ENCODE measurements at places on chromosomes 11 and 22.

DNA sequence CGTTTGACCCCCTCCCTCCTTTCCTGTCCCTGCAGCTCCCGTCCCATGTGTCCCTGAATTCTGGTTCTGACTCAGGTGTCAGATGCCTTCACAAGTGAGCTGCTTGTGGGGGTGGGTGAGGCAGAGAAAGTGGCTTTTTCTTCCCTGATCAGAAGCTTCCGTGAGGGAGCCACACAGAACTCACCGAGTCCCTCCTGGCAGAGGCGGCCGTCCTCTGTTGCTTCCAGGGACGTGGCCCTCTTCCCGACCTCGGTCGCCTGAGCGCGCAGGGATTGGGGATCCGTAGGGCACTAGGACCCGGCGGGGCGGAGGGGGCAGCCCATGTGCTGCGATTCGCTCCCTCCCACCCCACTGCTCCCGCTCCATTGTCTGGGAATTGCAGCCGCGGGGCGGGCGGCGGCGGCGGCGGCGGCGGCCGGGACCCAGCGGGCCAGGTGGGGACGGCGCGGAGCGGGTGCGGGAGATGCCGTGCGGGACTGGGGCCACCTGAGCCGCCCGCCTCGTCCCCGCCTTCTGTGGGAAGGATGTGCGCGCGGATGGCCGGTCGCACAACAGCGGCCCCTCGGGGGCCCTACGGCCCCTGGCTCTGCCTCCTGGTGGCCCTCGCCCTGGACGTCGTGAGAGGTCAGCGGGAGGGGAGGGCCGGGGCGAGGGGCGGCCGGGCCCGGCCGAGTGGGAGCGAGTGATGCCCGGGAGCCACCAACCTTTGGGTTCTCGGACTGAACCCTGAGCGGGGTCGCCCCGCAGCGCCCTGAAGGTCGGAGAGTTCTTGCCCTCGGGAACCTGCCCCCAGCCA lies at the start of gene TMEM132A:
Gene TMEM132A (plus strand): TSS at position 351 of the 796 bp plus-strand sequence. CDS start 174 bp downstream, at position 525.
- DNase-seq, result no peak

GRCh38 chr22:29901354-29901753 lies 18.4 kb downstream of the MTMR3 start:
- no peak for DNase-seq

DNA sequence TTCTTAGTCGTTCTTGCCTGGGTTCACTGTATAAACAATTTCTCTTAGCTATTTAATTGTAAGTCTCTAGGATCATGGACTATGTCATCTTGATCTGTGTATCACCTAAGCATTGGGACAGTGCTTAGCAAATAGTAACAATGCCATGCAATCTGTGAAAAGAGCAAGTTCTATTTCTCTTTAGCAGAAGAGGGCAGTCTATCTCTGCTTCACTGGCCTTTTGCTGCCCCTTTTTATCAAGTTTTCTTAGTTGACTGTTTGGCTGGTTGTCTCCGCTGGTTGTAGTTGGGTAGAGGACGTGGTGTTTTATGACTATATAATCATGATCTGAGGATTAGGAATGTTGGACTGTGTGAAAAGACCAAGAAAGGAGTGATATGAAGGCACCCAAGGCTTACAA lies 315.0 kb downstream of the JRKL start:
- DNase-seq, result no peak

- no peak for DNase-seq
These were observed at the start of gene PITPNM1 for GRCh38 chr11:67504950-67505581. Gene PITPNM1 (minus strand): TSS chr11:67505363. CDS start chr11:67504180, 1,183 bp downstream.

DNA sequence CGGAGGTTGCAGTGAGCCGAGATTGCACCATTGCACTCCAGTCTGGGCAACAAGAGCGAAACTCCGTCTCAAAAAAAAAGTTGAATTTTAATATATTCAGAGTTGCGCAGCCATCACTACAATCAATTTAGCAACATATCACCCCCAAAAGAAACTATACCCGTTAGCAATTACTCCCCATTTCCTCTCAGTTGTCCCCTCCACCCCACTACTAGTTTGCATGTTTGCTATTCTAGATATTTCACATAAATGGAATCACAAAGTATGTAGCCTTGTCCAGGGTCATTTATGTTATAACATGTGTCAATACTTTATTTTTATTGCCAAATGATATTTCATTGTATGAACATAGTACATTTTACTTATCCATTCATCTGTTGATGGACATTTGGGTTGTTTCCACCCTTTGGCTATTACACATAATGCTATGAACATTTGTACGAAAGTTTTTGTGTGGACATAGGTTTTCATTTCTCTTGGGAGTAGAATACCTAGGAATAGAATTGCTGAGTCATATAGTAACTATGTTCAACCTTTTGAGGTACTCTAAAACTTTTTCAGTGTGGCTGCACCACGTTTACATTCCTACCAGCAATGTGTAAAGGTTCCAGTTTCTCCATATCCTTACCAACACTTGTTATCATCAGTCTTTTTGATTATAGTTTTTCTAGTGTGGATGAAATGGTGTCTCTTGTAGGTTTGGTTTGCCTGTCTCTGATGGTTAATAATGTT lies 2.2 kb downstream of the ZNF143 start:
- DNase-seq, result no peak

DNA sequence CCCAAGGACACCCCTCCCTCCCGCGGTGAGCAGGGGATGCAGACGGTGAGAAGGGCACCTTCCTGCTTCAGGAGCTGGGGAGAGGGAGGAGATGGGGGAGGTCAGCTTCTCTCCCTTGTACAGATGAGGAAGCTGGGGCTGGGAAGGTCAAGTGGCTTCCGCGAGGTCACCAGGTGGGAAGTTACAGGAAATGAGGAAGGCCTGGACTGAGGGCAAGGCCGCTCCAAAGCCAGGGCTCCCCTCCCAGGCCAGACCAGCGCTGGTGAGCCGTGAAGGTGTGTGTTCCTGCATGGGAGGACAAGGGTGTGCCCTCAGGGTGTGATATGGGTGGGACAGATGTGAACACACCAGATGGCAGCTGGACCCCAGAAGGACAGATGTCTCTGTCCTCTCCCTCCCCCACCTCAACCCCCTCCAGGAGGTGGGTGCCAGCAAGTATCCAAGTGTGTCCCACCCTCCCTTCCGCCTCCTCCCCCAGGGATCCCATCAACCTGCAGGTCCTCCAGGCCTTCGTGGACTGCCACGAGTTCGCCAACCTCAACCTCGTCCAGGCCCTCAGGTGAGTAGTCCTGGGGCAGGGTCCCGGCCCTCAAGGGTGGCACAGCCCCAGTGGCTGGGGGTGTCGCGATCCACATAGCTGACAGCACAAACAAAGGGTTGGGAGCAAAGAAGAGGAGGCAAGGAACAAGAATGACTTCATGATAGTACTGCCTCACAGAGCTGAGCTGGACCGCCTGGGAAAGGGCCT lies 16.6 kb downstream of the CYTH4 start:
- no peak for DNase-seq

GRCh38 chr11:119720311-119720913 lies 8.6 kb downstream of the NECTIN1 start:
- DNase-seq, result no peak

DNA sequence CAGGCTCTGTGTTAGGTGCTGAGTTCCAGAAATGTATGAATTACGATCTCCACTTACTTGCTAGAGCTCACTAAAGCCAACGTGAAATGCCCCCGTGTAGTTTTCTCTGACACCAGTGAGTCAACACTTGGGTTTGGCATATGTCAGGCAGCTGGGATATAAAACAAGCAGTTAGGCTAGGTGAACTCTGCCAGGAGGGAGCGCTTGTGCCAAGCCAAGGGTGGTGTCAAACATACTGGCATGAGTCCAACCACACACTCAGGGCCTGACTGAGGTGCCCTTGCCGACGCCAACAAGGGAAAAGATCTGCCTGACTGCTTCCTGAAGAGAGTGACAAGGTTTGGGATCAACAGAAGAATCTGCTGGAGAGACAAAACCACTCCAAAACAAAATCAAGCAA lies 167.8 kb upstream of the NARS2 start:
- DNase-seq, result no peak

GRCh38 chr11:8221046-8221723 lies 42.5 kb downstream of the LMO1 start:
- DNase-seq, result no peak

GRCh38 chr22:28328756-28329155 lies 350.9 kb downstream of the TTC28 start:
- DNase-seq, result no peak

DNA sequence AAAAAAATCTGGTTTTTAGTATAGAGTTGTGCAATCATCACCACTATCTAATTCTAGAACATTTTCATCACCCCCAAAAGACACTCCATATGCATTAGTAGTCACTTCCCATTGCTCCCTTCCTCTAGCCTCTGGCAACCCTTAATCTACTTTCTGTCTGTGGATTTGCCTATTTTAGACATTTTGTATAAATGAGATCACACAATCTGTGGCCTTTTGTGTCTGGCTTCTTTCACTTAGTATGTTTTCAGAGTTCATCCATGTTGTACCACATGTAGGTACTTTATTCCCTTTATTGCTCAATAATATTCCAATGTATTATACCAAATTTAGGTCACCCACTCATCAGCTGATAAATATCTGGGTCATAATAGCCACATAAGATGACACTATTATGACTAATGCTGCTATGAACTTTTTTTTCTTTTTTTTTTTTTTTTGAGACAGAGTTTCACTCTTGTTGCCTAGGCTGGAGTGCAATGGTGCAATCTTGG lies 67.5 kb upstream of the SCUBE2 start:
- no peak for DNase-seq

DNA sequence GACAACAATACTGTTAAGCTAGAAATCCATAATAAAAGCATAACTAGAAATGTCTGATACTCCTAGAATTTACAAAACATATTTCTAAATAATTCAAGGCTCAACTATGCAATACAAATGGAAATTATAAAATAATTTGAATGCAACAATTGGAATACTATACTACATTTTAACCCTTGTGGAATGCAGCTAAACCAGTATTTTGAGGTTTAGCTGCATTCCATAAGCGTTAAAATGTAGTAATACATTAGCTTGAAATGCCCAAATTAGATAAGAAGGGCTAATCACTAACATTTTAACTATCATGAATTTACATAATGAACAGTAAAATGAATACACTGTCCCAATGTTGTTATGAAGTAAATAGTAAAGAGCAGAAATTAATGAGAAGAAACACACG lies 617.2 kb upstream of the CHORDC1 start:
- DNase-seq, result no peak

DNA sequence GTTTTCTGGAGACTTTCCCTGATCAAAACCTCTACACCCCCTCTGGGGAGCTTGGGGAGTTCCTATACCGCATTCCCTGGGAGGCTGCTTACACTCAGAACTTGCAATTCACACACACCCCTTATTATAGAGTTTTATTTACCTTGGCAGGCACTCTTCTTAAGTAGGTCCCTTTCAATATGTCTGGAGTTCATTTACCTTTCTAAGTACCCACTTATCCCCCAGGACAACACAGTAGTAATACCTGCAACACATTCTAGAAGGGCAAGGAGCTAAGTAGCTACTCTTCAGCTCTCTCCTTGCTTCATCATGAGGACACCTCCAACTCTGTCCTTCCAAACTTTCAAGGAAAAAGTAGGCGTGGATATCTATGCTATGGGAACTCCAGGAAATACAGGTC lies 127.8 kb upstream of the ANO3 start:
- no peak for DNase-seq

- no peak for DNase-seq
These were observed 7.0 kb upstream of the ARHGAP42 start for GRCh38 chr11:100680070-100680469.

DNA sequence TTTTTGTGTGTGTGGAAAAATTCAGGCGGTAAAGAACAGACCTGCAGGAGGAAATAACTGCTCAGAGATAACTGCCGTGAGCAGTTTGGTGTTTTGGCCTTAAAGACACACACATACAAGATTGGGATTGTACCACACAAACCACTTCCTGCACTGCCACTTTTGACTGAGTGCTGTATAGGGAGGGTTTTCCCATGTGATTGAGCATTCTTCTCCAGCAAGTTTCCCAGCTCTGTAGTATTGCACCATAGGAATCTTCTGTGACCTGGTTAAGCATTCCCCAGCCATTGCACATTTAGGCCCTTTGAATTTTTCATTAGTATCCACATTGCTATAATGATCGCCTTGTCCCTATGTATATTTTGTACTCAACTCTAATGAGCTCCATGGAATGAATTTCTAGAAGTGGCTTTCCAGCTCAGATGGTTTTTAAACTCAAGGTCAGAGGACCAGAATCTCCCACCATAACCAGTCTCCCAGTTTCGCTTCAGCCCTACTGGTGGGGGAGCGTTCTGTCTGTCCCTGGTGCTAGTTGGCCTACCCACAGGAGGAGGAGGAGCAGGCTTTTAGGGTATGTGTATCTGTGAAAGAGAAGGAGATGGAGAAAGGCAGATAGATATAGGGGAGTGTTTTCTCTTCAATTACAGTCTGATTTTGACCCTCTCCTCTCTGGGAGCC lies 9.3 kb downstream of the CD82 start:
- peak; percentile 38 for DNase-seq
